Dorsolateral prefrontal cortex (tissue), 122 donors: ENCODE measurements at places on chromosomes 1 and 21. TPM values are rescaled to one million over a fixed set of nuclear protein-coding genes. Genes with fewer than 3 reads are reported as not detected.

- DNase-seq: peak; percentile 82
Observed at GRCh38 chr1:21659099-21659923, 9.8 kb downstream of the RAP1GAP start.

GRCh38 chr1:235051521-235051920, 77.1 kb downstream of the TOMM20 start:
- no peak for DNase-seq

GRCh38 chr21:29208682-29209059, 78.2 kb downstream of the MAP3K7CL start:
- DNase-seq: no peak

GRCh38 chr1:5680600-5680999, 311.6 kb downstream of the NPHP4 start:
- DNase-seq: no peak

- no peak for DNase-seq
Observed at GRCh38 chr1:94025383-94026340, 95.3 kb downstream of the ABCA4 start.

- no peak for DNase-seq
Observed at GRCh38 chr1:22319608-22320007, 132.0 kb upstream of the ZBTB40 start.

GRCh38 chr1:185645162-185645640, 89.0 kb upstream of the HMCN1 start:
- no peak for DNase-seq

- no peak for DNase-seq
Observed at GRCh38 chr1:197467881-197468280, 199.8 kb downstream of the CRB1 start.

GRCh38 chr1:116167625-116168276, 56.6 kb downstream of the MAB21L3 start:
- no peak for DNase-seq

DNA sequence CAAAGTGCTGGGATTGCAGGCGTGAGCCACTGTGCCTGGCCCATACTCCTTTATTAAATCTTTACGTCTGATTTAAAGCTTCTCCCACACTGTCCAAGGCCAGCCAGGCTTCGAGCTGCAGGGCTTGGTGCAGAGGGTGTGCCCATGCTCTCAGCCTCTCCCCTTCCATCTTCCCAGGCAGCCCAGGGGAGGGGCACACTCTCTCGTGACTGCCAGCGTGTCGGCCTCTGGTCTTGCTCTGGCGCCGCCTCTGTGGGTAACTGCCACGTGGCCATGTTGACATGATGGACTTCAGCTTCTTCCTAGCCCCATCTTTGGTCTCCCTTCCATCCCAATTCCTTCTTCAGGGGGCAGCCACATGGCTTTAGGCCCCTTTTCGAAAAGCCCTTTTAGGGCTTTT, 4.7 kb downstream of the GPR137B start:
- no peak for DNase-seq

- no peak for DNase-seq
Observed at GRCh38 chr1:246181241-246181640, 325.8 kb downstream of the SMYD3 start.

- no peak for DNase-seq
Observed at GRCh38 chr1:78715181-78715661, 65.6 kb downstream of the IFI44 start.

- no peak for DNase-seq
Observed at GRCh38 chr1:49013079-49013478, 236.4 kb upstream of the BEND5 start.

DNA sequence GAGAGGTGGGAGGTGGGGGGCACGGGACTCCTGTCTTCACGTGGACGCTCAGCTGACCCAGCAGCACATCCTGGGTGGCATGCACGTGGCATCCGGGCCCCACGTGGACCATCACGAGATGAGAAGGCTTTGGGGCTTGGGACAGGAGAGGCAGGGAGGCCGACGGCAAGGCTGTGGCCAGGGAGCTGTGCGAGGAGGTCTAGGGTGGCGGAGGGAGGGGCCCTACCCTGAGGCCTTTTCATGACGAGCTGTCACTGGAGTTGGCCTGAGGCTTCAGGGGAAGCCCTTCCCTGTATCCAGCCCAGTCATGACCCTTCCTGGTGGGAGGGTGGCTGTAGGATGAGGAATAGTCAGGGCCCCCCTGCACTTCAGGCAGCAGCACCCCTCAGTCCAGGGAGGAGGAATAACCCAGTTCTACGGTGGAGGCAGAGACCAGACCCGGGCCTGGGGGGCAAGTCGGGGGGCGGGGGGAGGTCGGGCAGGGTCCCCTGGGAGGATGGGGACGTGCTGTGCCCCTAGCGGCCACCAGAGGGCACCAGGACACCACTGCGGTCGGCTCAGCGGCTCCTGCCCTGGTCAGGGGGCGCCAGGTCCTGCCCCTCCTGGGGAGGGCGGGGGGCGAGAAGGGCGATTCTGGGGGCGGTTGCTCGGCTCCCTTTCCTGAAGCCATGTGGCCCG, 2.0 kb upstream of the PERM1 start:
- no peak for DNase-seq

GRCh38 chr1:191043066-191043465, 565.4 kb upstream of the BRINP3 start:
- no peak for DNase-seq

DNA sequence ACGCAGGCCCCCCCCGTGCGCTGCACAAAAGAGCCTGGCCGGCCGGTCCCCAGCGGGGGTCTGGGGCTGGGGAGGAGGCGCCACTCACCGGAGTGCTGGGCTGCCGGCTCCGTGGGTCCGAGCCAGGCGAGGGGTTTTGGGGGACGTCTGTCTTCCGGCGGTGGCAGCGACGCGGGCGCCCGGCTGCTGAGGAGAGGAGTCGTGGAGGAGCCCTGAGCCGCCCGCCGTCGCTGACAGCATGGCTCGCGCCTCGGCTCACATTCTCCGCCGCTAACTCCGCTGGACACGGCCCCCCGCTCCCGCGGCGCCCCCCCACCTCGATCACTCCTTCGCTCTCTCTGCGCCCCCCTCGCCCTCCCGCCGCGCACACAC, 649 bp downstream of the AHDC1 start:
- DNase-seq: no peak

DNA sequence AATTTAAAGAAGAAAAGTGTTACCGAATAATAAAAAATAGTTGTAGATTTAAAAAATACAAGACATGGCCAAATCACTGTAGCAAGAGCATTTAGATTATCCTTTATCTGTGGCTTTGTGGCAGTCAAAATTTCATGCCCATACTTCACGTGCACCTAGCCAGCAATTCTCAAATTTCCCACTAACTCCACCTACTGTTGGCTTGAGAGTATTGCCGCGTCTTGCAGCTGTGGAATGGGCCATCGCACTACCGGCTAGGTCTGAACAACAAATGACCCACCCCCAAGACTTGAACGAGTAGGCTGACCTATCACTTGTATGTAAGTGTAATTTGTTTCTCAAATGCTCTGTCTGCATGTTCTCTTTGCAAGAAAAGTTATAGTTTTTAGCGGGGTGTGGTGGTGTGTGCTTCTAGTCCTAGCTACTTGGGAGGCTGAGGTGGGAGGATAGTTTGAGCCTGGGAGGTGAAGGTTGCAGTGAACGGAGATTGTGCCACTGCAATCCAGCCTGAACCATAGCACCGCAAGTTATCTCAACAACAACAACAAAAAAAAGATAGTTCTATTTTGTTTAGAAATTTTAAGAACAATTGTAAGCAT, 4.1 kb downstream of the KRTAP13-4 start:
- no peak for DNase-seq

DNA sequence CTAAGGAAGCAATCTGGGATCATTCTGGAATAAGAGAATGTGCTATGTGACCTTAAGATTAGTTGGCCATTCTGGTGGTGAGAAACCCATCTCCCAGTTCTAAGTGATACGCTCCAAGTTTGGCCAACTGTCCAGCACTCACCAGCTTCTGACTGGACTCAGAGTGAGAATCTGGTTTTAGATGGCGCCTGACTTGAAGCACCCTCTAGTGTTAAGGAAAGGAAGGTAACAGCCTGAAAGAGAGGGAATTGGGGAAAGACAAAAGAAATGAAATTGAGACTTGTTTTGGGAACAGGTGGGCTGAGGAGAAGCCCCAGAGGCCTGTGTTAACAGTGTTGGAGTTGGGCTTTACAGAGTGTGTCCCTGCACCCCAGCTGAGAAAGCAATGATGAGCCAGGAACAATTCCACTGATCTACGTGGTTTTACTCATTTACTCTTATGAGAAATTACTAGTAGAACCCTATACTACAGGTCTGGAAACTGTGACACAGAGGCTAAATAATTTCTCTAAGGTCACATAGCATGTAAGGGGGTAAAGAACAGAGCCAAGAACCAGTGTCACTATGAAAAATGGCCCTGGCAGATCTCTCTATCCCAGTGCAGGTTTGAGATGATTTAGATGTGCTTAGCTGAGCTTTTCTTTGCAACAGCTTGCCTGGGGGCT, 9.3 kb upstream of the FCAMR start:
- no peak for DNase-seq

DNA sequence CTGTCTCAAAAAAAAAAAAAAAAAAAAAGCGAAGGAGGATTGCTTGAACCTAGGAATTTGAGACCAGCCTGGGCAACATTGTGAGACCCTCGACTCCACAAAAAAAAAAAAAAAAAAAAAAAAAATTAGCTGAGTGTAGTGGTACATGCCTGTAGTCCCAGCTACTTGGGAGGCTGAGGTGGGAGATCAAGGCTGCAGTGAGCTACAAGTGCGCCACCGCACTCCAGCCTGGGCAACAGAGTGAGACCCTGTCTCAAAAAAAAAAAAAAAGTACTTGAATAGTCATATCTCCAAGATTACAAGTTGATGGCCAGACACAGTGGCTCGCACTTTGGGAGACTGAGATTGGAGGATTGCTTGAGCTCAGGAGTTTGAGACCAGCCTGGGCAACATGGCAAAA, 27.4 kb downstream of the ENO1 start:
- DNase-seq: no peak

DNA sequence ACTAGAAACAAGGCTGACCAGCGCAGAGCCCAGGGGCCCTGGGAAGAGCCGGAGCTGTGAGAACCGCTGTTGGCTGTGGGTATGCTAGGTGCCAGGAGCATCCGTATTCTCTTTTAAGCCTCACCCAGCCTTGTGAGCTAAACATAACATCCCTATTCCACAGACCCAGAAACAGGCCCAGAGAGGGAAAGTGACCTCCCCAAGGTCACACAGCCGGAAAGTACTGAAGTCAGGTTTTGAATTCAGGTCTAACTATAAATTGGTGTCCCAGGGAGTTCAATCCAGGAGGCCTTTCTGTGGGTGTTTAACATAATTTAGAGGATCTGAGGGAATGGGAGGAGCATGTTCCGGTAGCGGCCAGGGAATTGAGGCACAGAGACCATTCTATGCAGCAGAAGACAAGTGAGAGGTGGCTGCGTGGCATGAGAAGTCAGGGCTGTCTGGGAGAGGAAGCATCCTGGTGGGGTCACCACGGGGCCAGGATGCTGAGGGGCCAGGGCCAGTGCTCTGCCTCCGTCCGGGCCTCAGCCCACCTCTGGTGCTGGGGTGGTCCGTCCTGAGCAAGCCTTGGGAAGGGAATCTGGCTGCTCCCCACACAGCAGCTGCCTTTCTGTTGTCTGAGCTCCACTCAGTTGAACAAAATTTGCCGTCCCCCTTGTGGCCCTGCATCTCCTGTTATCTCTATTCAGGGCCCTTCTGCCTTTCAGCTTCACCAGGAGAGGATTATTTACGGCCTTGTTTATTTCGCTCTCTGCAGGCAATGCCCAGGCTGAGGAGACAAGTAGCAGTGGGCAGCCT, 338.8 kb upstream of the VAMP3 start:
- no peak for DNase-seq

DNA sequence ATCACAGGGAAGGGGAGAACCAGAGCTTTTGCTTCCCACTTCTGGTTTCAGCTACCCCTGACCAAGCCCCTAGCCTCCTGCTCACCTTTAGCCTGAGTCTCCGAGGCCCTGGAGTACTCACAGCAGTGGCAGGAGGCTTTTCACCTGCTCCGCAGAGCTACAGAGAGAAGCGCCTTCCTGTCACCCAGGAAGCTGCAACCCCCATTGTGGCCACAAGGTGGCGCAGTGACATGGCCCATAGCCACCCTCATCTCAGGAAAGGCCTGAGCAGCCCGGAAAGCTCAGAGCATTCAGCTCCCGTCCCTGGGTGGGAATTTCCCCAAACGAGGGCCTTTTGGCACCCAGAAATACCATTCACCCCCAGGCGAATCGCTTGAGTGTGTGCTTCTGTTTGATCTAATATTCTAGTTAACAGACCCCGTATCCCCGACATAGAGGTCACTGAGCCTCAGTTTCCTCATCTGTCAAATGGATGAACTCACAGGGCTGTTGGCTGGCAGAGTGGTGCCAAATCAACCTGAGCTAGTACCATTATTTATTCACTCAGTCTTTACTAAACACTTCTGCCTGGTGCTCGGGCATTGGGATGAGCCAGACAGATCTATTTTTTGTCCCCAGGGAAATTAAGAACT, 25.3 kb downstream of the A3GALT2 start:
- peak; percentile 90 for DNase-seq

Gene PCSK9
- 0.46 TPM for total RNA-seq

Gene PCP4L1
- 38.9 TPM for total RNA-seq

Gene FABP3
- 107 TPM for total RNA-seq

Gene AMY1A
- total RNA-seq: not detected

Gene EVA1B
- 6.8 TPM for total RNA-seq

Gene C2CD2
- total RNA-seq: 39.5 TPM

Gene TMEM39B
- total RNA-seq: 25.1 TPM

Gene DNM3
- total RNA-seq: 173 TPM

Gene CLCA4
- 1.8 TPM for total RNA-seq

Gene RPTN
- total RNA-seq: not detected
